ENCODE measurements at places on chromosomes 7 and 10.

DNA sequence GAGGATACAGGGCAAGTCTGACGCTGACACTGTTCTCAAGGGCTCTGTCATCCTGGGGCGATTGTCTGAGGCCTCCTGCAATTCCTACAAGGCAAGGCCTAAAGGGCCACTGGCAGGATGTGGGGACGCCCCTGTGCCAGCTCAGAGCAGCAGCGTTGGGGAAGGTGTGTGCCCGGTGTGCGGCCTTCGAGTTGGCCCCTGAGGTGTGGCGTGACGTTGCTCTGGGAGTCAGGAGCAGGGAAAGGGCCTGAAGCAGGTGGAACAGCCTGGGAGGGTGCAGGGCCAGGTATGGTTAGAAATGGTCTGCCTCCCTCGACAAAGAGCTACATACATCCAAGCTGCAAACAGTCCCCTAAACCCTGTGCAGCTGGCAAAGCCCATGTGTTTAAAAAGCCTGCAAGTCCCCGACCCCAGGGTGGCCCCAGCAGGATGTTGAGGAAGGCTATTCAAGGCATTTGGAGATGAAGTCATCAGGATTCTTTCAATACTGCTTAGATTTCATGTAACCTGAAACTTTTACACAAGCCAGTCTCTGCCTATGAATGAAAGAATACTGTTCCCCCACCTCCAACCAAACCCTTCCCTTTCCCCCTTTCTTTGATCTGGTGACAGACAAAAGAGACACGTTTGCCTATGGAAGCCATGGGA lies 142.5 kb upstream of the TNS3 start:
- DNase-seq, result no peak

GRCh38 chr10:31759124-31759798 lies 169.4 kb downstream of the ARHGAP12 start:
- DNase-seq, result peak; percentile 50

DNA sequence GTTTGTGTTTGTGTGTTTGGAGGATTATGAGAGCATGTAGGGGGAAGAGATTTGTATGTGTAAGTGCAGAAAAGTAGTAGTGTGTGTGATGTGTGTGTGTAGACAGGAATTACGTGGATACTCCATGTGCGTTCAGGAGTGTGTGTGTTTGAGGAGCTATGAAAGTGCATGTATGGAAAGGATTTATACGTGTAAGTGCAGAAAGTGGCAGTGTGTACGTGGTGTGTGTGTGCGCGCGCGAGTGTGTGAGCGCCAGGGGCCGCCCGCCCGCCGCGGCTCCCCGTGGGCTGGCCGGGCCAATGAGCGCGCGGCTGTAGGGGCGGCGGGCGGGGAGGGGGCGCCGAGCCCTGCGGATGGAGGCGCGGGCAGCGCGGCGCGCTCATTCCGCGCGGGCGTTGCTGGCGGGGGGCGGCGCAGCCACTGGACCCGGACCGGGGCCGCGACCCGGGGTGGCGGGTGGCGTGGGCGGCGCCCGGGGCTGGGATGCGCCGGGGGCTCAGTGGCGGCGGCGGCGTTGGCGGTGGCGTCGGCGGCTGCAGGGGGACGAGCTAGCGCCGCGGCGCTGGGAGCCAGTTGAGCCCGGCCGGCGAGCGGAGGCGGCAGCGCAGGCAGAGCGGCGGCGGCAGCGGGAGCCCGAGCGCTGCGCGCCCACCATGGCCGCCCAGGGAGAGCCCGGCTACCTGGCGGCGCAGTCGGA lies at the start of gene BICC1:
BICC1 (plus strand) TSS at position 382 of the 697 bp plus-strand sequence; CDS start at position 654, 272 bp downstream.
- DNase-seq, result peak; percentile 23

- DNase-seq, result no peak
Observed at GRCh38 chr7:36191292-36191920, 38.4 kb downstream of the EEPD1 start.

DNA sequence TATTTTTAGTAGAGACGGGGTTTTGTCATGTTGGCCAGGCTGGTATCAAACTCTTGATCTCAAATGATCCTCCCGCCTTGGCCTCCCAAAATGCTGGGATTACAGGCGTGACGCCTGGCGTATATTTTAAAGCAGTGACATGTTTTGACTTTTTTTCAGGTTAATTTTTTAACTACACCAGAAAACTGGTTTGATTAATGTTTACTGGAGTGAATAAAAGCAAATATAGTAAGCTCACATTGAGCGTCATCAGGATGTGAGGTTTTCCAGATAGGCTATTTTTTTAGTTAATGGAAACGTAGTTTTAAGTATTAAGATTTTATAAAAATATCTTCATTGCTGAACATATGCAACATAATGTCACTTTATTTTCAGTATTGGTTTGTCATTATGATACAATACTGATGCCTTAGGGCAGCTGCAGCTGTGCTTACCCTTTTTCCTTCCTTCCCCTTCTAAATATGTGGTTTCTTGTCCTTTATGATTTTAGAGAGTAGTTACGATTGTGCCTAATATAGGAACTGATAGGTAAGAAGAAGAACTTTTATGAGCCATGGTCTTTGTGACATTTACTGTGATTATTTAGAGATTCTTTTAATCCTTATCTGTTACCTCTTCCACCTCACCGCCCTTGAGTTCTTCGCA lies 37.3 kb downstream of the TMEM60 start:
- DNase-seq, result no peak

- no peak for DNase-seq
Observed at GRCh38 chr10:74187237-74187636, 36.2 kb downstream of the ADK start.

All from head of caudate nucleus (tissue), 42 donors.